Left lung (tissue), 14 donors: ENCODE measurements at places on chromosomes 6 and 20. TPM values are rescaled to one million over a fixed set of nuclear protein-coding genes. Genes with fewer than 3 reads are reported as not detected.

The TSBP1 gene
- not detected for total RNA-seq

The ELOVL2 gene
- 0.24 TPM for total RNA-seq

The PACRG gene
- 1.5 TPM for total RNA-seq

The CRISP2 gene
- total RNA-seq, result not detected

The HLA-DRB5 gene
- 407 TPM for total RNA-seq

The MAS1 gene
- 0.03 TPM for total RNA-seq

The FAM83B gene
- 2.0 TPM for total RNA-seq

The PTCRA gene
- 2.0 TPM for total RNA-seq

The FARS2 gene
- total RNA-seq, result 20.1 TPM

The FAM209B gene
- not detected for total RNA-seq

The FRMD1 gene
- not detected for total RNA-seq
